ENCODE measurements at places on chromosomes 5 and 9. TPM values are rescaled to one million over a fixed set of nuclear protein-coding genes. Genes with fewer than 3 reads are reported as not detected.

The PCDHGC3 gene
- polyA plus RNA-seq, result 61.1 TPM

The UBE2QL1 gene
- polyA plus RNA-seq, result 2.0 TPM

The TPPP gene
- polyA plus RNA-seq, result 3.8 TPM

The ARL14EPL gene
- 0.21 TPM for polyA plus RNA-seq

DNA sequence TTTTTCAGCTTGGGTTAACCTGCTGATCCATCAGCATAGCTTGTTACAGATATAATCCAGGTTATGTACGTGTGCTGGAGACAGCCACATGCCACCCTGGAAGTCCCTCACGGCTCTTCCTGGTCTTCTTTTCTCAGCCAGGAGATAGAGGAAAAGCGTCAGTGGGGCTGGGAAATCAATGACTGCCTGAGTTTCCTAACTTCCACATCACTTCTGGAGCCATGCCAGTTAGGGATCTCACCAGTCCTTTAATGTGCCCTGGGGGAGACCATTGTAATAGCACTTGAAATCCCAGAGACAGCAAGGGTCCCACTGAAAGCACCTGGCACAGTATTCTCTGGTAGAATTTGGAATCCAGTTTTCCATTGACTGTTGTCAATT lies 29.2 kb downstream of the ANXA2R start:
- H3K4me3 ChIP-seq, result no peak overlapping the region
- no peaks in the 10 kb centered on the region for H3K4me1 ChIP-seq
- H3K27me3 ChIP-seq, result no peaks in the 10 kb centered on the region
- DNase-seq, result no peak
- no peak overlapping the region for H3K27ac ChIP-seq
- H3K36me3 ChIP-seq, result no peaks in the 10 kb centered on the region
